MG63 (cell line): ENCODE measurements at places on chromosomes 12 and 14. TPM values are rescaled to one million over a fixed set of nuclear protein-coding genes. Genes with fewer than 3 reads are reported as not detected.
A peak's percentile ranks its signal among the peaks of the same experiment; 100 is the strongest.

DNA sequence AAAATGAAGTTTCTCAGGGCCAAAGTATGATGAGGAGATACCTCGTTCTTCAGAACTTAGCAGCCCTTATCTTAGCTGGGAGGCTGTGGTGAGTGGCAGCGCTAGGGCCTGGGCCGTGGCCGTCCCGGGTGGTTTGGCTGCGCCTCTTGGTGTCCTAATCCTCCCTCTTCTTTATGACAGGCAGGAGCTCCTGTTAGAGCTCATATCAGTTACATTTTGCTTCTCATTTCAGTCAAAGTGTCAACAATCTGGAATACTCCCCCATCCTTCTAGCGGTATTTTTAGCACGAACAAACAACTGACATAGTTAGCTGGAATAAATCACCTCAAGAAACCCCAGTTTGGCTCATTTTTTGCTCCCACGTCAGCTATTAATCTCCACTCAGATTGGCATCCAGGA is 188.8 kb downstream of the TTC7B start:
- no peak for DNase-seq

DNA sequence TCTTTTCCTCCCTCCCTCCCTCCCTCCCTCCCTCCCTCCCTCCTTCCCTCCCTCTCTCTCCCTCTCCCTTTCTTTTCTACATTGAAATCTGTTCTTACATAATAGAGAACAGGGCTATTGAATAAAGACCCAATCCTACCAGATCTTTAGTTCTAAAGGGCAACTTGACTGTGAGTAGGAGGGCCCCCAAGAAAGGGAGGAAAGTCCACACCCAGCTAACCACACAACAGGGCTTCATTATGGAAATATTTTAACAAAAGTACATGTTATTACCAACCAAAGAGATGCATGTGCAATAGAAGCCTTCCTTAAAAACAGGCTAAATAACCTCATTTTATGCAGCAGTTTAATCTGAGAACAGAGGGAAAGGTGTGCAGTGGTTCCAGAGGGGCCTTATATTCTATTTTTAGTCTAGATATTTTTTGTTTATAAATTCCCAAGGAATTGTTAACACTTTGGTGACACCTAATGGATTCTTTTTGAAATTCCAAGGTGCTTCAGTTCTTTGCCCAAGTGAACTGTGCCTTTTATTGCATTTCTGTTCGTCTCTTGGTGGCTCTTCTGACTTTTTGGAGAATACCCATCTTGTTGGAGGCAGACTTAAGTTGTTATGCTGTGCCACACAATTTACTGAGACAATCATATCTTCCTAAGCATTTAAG is 63.0 kb downstream of the GNS start:
- DNase-seq: no peak

Gene CHGA
- not detected in 2 replicates for total RNA-seq

- no peak for DNase-seq
These were observed 525.6 kb downstream of the FLRT2 start for GRCh38 chr14:86055512-86056075.

DNA sequence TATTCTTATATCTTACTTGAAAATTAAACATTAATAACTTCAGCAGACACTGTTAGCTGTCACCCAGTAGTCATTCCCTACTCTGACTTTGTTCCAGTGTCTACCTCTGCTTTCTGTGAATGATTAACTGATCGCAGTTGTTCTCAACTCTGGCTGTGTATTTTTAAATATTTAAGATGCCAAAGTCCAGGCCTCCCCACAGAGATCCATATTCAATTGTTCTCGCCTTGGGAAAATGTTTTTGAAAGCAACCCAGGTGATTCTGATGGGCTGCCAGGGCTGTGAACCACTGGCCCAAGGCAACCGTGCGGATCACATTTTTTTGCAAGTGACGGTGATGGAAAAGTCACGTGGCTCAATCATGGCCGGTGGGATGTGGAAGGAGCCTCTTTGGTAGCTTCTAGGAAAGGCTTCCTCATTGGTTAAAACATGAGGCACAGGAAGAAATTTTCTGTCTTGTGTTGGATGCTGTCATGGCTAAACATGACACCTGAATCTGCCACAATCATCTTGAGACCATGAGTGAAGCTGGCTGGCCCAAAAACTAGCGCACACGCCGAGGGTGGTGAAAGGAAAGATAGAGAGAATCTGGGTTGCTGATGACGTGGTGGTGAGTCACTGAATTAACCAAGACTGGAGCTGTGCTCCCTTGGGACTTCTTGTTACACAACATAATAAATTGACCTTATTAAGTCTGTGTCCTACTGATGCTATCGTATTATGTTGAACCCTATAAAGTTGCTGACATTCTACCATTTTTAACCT is 37.2 kb downstream of the RDH12 start:
- DNase-seq: peak; percentile 54

Gene C12orf56
- total RNA-seq: 0.26 TPM in 1 of 2 replicates, not detected in the other

DNA sequence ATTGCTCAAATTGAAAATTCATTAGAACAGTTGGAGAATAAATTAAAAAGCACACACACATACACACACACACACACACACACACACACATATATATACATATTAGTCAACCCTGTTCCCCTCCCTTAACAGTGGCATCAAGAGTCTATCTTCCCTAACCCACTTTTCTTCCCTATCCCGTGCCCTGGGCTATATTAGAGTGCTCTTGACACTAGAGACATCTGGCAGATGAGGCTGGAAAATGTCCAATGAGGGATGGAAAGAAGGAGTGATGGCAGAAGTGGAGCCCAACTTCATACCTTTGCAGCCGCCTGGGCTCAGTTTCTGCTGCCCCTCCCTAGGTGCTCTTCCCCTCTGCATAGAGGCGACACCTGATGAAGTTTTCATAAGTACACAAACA is 172.4 kb upstream of the NUDT4 start:
- DNase-seq: no peak

DNA sequence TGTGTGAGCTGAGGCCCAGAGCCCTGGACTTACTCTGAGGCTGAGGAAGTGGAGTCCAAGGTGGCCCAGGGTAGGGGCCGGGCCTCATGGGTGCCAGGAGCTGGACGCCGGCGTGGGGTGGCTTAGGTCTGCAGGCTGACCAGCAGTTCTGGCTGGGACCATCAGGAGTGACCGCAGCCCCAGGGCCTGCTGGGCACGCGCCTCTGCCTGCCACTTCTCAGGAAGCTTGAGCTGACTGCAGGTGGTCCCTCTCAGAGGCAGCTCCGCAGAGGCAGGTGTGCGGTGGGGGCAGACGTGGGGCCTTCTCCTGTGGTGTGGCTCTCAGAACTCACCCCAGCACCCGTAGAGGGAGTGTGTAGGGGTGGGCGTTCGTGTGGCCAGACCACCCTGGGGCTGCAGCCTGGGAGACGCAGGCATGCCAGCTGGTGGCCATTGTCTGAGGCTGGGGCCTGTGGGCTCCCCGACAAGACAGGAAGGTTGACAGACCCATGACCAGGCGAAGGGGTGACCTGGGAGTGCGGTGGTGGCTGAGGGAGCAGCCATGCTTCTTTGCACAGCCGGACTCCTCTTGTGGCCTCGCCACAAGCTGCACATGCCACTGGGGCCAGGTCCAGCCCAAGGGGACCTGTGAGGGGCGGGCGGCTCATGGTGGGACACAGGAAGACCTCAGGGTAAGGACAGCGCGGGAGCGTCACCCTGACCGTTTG is 40.0 kb upstream of the TEX22 start:
- no peak for DNase-seq

- no peak for DNase-seq
These were observed 9.0 kb downstream of the TMBIM6 start for GRCh38 chr12:49750027-49750995.

DNA sequence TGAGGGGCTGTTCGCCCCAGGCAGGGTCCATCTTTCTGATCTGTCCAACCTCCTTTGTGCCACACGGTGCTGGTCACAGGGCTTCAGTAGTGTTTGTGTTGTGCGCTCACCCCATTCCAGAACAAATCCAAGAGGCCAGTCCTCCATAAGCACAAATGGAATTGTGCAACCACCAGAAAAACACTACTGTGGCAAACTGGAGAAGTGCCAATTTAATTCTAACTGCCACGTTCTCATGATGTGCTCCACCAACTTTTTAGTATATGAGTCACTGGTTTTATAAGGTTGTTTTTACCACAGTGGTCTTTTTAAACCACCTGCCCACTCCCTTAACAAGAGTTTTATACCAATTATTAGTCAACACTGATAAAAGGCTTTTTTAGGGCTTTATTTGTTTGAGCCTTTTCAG is 380.2 kb downstream of the NAV3 start:
- DNase-seq: no peak
